ENCODE measurements at places on chromosomes 7 and 10.

- DNase-seq: no peak
Observed at GRCh38 chr7:80929619-80930018, 10.8 kb upstream of the SEMA3C start.

GRCh38 chr7:348480-348844 is 58.5 kb downstream of the FOXL3 start:
- DNase-seq: no peak

- no peak for DNase-seq
Observed at GRCh38 chr10:102868911-102869257, 386 bp upstream of the AS3MT start.

DNA sequence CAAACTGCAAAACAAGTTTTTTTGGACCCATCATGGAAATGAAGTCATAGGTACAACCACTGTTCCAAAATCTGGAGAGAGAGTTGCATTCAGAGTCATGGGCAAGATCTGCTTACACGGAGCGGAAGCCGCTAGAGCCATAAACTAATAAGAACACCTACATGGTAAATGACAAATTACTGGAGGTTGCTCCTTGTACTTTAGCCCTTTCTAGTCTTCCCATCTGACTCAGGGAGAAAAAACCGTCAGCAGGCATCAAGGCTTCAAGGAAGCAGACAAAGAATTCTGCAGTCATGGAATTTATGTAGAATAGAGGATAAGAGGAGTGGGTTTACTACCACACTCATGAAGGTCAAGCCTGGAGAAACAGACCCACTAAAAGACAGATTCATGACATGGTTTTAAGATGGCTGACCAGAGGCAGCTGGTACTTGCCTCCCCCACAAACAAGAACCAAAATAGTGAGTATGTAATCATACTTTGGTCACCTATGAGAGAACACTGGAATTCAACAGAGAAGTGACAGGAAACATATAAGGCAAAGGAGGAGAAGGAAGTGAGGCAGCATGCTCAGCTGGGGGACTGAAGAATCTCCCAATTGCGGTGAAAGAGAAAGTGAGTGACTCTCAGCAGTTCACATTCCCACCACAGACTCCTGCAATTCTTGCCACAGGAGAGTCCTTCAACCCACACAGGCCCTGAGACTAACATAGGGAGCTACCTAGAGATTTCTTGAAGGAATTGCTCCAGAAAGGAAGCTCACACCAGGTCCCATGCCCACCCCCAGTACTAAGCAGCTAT is 42.4 kb upstream of the ASAH2 start:
- DNase-seq: no peak

DNA sequence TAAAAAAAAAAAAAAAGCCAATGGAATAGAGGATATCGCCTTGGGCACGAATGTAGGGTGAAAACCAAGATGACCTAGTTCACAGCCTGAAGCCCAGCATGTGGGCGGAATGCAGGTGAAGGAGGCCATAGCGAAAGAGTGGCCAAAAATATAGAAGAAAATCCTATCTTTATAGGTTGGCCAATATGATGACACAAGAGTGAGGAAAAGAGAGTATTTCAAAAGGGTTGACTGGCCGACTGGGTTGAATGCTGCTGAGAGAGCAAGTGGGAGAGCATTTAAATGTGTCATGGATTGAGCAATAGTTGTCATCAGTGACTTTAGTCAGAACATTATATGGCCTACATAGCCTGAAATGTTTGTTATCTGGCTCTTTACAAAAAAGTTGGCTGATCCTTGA is 17.2 kb upstream of the GLI3 start:
- DNase-seq: peak; percentile 49

DNA sequence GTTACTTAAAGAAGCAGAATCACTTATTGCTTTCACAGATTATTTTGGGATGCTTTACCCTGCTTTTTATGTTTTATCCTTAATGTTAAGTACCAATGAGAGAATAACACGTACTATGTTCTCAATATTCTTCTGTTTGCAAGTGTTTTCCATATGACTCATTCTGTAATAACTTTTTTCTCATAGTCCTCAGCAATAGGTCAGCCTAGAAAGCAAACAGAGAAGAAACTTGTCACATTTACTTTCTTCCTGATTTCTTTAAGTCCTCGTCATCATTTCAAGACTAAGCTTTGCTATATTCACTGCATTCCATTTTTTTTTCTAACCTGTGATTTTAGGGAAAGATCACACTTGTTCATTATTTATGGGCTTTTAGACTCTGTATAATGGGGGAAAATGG is 6.8 kb upstream of the AGR2 start:
- peak; percentile 18 for DNase-seq

DNA sequence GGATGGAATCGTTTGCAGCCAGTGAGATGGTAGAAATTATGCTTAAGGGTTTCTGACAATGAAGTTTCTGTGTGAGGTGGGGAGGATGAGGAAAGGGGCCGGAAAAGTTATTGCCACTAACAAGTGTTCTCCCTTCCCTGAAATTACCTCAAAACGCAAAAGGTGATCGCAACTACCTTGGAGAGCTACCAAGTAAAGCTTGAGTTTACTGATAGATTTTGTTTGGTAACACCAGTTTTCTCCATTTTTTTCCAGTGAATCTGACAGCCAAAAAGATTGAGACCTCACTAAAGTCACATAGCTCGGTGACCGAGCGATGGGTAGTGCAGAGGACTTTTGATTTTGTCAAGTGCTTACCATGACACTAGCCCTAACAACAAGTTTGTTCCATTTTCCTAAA is 1.6 kb downstream of the SUV39H2 start:
- DNase-seq: peak; percentile 3

DNA sequence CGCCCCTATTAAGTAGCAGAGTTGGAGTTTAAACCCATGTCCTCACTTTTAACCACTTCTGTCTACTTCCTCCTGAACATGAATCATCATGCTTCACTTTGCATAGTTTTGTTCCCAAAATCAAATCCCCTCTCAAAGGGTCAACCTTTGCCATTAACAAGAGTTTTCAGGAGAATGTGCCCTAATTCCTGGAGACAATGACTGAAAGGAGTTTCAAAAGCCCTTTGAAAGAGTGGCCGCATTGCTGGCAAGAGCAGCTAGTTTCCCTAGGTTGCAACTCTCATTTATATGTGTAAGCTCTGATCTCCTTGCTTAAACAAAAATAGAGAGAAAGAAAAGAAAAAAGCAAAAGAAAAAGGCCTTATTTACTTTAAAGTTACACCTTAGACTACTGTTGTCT is 9.2 kb downstream of the LGI1 start:
- no peak for DNase-seq

DNA sequence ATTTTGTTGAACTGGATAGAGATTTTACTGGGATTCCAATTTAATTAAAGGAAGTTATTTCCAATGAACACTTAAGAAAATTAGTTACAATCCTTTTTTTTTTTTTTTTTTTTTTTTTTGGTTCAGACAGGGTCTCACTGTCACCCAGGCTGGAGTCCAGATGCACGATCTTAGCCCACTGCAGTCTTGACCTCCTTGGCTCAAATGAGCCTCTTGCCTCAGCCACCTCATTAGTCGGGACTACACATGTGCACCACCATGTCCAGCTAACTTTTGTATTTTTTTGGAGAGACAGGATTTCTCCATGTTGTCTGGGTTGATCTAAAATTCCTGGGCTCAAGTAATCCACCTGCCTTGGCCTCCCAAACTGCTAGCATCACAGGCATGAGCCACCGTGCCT is 2.5 kb upstream of the ARL5B start:
- DNase-seq: no peak

- no peak for DNase-seq
Observed at GRCh38 chr7:32025381-32026082, 44.7 kb downstream of the PDE1C start.

DNA sequence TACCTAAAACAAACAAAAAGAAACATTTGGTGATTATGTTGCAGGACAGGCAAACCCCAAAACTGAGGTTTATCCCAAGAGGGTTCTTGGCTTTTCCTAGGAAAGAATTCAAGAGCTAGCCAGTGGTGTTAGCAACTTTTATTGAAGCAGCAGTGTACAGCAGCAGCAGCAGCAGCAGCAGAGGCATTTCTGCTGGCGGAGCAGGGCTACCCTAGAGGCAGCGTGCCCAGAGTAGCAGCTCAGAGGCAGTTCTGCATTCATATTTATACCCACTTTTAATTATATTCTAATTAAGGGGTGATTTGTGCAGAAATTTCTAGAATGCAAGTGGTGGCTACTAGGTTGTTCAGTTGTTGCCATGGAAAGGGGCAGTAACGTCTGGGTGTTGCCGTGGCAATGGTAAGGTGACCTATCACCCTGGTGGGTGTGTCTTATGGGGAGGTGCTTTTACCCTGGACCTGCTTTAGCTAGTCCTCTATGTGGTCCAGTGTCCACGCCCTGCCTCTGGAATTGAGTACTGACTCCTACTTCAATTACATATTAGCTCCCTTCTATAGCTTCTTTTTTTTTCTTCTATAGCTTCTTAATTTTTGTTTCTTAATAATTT is 53.9 kb downstream of the VCL start:
- no peak for DNase-seq

DNA sequence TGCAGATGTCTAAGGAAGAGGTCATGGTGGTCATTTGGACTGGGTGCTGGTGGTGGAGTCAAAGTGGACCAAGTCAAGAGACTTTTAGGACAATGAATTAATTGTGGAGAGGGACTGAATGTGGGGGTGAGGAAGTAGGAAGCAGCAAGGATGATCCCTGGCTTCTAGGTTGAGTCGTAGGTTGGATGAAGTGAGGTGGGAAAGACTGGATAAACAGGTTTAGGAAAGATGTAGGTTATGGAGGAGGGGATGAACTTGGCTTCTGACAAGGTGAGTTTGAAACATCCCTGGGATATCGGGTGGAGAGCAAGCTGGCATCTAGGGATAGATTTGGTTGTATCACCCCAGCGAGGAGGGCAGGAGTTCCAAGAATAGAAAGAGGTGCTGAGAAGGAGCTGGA is 7.6 kb downstream of the SEMA4G start:
- DNase-seq: no peak

- DNase-seq: peak; percentile 16
Observed at GRCh38 chr10:112915590-112916572, 34.2 kb upstream of the TCF7L2 start.

DNA sequence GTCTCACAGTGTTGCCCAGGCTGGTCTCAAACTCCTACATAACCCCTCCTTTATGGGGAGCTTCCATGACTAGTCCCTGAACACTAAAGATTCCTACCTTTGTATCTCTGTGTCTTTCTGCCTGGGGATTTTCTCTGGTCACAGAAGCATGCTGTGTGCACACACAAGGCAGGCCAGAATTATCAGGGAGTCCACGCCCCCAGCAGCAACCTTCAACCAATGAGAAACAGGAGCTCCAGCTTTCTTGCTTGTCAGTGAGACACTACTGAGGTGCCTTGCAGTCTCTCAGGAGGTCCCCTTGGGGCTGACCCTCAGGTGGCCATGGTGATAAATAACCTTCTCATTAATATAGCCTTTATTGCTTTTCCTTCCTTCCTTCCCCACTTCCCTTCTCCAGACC is 45.1 kb upstream of the AUTS2 start:
- DNase-seq: no peak

- peak; percentile 19 for DNase-seq
Observed at GRCh38 chr7:45574669-45575500, 717 bp downstream of the ADCY1 start.

DNA sequence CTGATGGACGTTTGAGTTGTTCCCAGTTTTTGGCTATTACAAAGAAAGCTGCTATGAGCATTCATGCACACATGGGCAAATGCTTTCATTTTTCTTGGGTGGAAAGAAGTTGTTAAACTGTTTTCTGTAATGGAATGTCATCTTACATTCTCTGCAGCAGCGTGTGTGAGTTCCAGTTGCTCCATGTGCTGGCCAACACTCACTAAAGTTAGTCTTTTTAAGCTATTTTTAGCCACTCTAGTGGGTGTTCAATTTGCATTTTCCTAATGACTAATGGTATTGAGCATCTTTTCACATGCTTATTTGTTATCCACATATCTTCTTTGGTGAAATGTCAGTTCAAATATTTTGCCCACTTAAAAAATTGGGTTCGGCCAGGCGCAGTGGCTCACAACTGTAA is 82.8 kb upstream of the COL13A1 start:
- DNase-seq: peak; percentile 38

GRCh38 chr10:49164559-49165188 is 23.5 kb downstream of the TMEM273 start:
- peak; percentile 44 for DNase-seq

DNA sequence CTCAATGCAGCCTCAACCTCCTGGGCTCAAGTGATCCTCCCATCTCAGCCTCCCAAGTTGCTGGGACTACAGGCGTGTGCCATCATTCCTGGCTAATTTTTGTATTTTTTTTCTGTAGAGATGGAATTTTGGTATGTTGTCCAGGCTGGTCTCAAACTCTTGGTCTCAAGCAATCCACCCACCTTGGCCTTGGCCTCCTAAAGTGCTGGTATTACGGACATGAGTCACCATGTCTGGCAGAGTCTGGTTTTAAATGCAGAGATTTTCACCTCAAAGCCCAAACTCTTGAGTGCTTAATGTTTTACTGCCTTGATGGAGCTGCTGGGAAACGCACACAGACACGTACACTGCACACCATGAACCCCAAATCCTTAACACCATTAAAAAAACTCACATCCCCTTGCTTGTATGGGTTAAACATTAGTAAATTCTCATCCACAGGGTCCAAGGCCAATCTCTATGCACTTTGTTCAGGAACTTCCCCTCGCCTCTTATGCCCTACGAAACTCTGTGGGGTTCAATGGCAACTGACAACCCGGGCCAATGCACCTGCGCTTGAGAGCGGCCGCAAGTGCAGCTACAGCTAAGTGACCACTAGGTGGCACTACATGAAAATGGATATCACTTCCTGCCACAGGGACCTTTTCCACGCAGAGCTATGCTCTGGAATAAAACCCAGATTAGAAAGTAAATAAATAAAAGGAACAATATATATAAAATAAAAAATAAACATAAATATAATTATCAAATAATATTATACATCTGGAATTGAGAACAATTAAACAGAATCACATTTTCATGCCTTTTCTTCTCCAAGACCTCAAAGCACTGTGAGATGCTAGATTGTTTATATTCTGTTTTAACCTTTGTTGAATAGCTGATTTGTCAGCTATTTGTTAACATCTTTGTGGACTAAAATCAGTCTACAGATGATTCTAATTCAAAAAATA is 66.9 kb upstream of the AFAP1L2 start:
- peak; percentile 83 for DNase-seq

DNA sequence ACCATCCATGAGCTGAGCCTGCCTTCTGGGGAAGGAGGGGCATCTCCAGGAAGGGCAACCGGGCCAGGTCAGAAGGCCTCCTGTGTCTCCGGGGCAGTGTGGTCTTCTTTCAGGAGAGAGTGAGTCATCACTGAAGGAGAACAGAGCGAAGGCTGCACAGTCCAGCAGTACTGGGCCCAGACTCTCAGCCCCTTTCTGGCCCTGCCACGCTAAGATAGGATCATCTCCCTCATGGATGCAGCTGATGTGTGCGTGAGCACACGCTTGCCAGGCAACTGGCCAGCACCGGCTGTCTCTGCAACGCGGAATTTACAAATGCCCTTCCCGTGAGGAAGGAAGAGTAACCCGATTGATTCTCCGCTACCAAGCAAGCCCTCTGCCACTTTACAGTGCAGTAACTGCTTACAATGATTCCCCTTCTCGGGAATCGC is 328.2 kb downstream of the TNS3 start:
- DNase-seq: peak; percentile 39

DNA sequence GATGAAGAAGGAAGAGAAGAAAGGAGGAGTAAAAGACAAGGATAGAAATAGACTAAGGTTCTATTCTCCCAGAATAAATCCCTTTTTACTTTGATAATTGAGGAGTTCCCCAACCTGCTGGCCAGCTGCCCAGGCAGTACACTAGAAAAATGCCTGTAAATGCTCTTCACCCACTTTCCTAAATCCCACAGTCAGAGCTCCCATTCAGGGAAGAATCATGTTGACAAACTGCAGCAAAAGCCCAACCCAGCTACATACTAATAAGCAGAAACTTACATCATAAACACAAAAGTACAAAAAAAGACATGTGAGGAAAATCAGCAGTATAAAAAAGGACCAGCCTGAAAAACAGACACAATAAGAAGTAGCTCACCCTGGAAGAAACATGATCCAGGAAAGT is 15.8 kb upstream of the KDM7A start:
- DNase-seq: peak; percentile 18

All from fibroblast of the aortic adventitia (primary cell).